ENCODE measurements at places on chromosomes 5 and 9. TPM values are rescaled to one million over a fixed set of nuclear protein-coding genes. Genes with fewer than 3 reads are reported as not detected.

SAPCD2 gene
- total RNA-seq, result 32.9 TPM

DNAJC21 gene
- 52.0 TPM for total RNA-seq

CCDC112 gene
- 1.2 TPM for total RNA-seq

TAS2R1 gene
- total RNA-seq, result not detected

TAL2 gene
- total RNA-seq, result not detected

OR1N2 gene
- not detected for total RNA-seq

CDH12 gene
- total RNA-seq, result not detected

CRB2 gene
- total RNA-seq, result not detected

ZNF346 gene
- 32.7 TPM for total RNA-seq

ORM2 gene
- not detected for total RNA-seq

MARCOL gene
- total RNA-seq, result not detected

WNT8A gene
- not detected for total RNA-seq

KCNV2 gene
- total RNA-seq, result not detected

SPATA6L gene
- total RNA-seq, result 0.27 TPM
